ENCODE measurements at places on chromosomes 7 and 10.

DNA sequence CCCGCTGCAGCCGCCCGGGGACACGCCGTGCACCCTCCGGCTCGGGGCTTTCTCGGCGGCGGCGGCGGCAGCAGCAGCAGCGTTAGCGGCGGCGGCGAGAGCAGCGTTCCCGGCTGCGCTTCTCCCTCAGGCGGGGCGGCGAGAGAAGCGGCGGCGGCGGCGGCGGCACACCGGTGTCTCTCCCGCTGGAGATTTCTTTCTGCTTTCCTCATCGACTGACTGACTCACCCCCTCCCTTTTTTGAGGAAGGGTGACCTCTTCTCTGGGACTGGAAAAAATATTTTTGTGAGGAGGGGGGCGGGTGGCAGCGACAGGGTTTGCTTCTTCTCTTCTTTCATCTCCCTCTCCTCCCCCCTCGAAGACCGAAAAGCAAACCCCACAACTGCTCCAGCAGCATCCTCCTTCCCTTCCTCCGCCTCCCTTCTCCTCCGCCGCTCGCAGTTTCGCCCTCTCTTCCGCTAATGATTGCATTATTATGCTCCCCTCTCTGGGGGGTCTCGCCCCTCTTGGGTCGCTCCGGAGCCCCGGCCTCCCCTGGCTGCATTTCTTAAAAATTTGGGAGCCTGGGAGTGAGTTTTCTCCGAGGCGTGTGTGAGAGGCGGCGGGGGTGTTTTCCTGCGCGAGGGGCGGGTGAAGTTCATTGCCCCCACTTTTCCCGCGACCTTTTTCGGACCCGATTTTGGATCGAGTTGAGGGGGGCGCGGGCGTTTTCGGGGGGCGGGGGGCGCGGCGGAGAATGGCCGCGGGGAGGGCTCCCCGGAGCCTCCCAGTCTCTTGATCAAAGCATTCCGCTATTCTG, 411 bp downstream of the AUTS2 start:
- peak; percentile 0 for DNase-seq

DNA sequence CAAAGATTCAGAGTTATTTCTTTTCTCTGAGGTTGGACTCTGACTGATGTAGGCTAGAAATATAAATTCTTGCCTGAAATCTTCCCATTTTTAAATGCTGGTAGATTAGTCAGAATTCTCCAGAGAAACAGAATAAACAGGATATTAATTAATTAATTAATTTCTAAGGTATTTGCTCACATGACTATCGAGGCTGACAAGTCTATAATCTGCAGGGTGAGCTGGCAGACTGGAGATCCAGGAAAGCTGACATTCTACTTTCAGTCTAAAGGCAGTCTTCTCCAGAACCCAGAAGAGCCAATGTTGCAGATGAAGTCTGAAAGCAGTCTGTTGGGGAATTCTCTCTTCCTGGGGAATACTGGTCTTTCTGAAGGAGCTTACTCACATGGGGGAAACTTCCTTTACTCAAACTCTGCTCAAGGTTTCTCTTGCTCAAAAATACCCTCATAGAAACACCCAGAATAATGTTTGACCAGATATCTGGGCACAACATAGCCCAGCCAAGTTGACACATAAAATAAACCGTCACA, 189.7 kb downstream of the KIF20B start:
- no peak for DNase-seq

- no peak for DNase-seq
Observed at GRCh38 chr7:3912291-3912690, 611.2 kb downstream of the SDK1 start.

DNA sequence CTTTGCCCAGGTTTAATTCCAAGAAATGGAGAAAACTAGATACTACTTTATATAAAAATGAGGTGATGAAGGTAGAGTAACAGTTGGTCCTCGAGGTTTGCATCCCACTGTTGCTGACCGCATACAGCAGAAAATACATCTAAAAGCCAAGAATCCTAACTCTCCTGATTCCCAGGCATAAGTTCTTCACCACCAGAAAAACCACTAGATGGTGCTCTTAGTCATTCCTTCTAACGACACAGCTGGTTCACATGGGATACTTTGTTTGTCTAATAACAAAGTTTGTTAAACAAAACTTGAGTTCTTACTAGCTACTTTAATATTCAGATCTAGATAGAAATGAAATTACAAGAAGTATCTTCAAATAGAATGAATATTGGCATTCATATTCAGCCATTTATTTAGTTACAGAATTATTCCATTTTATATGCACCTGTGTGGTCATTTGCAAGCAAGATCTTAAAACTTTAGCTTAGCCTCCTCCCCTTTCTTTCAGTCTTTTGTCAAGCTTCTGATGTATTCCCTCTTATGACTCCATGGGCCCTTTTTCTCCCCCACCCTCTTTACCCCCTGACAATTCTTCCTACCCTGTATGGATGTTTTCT, 54.1 kb upstream of the CYP26C1 start:
- DNase-seq, result peak; percentile 10

GRCh38 chr7:22572292-22572691, 72.3 kb upstream of the STEAP1B start:
- peak; percentile 13 for DNase-seq

GRCh38 chr10:62264702-62265436, 3.8 kb downstream of the RTKN2 start:
- DNase-seq, result peak; percentile 62

DNA sequence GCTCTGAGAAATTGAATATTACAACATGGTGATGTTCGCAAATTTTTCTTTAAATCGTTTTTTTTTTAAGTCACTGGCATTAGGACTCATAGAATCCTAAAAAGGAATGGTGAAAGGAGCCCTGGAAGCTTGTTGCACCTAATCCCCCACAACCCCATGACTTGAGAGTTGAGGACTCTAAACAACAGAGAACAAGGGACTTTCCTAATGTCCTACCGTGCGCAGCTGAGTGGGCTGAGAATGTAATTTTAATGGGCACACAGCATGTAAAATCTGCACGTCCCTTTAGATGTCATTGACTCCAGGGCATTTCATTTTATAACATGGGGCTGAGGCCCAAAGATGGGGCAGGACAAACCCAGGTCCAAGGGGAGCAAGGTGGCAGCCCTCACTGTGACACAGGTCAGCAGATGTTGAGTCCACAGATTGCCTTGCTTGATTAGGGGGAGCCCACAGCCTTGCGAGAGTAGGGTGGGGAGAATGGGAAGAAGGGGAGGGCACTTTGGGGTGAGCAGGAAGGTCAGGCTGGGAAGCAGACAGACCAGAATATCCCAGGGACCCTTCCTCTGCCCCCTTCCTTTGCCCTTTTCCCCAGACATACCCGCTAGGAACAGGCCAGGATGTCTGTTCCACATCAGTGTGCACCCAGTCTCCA, 208.4 kb upstream of the ZMIZ1 start:
- DNase-seq, result no peak

- DNase-seq, result no peak
Observed at GRCh38 chr10:95388539-95388938, 97.7 kb upstream of the PDLIM1 start.

GRCh38 chr10:11472158-11472753, 139.2 kb downstream of the USP6NL start:
- peak; percentile 74 for DNase-seq

GRCh38 chr10:6033954-6034353, 28.2 kb downstream of the IL2RA start:
- DNase-seq, result no peak

DNA sequence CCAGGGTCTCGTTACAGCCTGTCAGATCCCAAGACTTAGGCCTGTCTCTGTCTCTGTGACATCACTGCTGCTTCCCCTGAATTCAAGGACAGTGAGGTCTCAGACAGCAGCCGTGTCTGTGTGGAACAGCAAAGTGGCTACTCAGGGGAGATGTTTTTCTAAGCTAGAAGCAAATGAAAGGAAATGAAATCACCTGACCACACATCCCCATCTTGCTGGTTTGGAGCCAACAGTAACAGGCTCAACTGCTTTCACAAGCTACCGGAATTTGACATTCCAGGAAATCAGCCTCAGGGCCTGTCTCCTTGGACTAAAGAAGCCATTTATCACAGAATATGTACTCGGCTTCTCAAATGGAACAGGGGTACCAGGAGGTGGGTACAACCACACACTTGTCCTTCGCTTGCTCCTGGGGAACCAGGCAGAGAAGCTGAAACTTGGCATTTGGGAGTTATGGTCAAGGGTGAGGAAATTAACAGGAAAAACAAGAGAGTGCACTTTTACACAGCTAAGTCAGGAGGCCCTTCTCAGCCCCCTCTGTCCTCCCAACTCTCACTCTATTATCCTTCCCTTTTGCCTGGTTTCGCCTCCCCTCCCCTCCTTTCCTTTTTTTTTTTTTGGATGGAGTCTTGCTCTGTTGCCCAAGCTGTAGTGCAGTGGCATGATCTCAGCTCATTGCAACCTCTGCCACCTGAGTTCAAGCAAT, 73.2 kb downstream of the SPDYE5 start:
- peak; percentile 55 for DNase-seq

DNA sequence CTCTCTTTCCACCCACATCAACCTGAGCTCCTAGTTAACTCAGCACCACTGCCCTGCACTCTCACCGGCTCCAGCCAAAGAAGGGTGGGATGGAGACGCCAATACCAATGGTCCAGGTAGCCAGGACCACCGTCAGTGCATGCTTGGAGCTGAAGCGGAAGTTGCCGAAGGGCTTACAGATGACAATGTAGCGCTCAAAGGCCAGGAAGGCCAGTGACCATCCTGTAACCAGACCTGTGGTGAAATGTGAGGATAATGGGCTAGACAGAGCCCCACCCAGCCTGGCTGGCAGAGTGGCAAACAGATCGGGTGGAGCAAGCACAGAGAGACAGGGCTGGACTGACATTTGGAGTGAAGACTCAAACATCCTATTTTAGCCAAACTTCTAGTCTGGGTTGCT, 673 bp downstream of the OPN1SW start:
- no peak for DNase-seq

DNA sequence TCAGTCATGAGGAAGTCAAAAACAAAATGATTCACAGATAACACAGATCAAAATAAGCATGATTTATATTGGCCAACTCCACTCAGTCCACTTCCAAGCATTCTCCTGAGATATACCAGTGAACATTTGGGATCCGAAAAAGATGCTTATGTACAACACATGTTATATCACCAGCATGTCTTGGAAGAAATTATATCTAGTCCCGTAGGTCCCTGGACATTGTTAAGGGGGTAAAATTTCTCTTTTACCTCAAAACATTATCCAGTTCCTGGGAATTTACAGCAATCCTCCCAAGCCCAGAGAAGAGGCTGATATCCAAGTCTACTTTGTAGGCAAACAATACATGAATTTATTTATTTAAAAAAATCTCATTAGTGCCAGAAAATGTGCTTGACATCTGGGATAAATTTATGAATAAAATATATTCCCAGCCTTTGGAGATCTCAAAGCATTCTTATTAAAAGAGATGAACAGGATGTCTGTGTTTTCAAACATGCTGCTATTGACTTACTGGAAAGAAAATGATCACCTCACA, 582.2 kb upstream of the ZWINT start:
- no peak for DNase-seq

DNA sequence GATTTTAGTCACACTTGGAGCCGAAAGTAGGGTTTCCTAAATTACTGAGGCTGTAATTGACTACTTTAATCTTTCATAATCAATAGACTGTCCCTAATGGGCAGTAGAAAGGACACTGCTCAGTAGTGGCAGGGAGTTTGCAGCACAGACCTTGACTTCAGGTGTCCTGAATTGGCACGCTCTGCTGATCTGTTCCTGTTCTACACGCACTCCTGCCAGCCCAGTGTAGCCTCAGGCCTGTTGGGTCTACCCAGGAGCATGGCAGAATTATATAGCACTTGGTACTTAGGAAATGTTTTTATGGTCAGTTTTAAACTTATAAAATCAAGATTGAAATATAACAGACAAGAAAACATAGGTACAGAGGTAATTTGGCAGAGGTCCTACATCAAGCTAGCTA, 9.0 kb downstream of the EIF4H start:
- DNase-seq, result no peak

Measured in Calu3 (cell line).